GOT3 (cell line): ENCODE measurements at places on chromosomes 7 and 10.

DNA sequence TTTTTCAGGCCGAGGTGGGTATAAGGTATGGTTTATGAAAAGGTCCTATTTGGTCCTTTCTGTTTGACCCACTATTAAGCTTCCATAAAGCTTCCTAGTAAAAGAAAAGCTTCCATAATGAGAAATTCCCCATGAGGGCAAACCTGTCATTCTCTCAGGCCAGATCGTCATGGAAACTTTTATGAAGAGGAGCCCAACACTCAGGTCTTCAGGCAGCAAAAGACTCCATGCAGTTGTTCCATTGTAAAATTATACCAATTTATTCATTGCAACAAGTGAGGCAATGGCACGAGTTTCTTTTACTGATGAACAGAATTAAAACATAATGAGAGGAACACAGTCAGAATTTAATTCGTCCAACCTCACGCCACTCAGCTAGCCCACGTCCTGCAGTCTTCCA, 188.6 kb downstream of the MTERF1 start:
- DNase-seq, result no peak

DNA sequence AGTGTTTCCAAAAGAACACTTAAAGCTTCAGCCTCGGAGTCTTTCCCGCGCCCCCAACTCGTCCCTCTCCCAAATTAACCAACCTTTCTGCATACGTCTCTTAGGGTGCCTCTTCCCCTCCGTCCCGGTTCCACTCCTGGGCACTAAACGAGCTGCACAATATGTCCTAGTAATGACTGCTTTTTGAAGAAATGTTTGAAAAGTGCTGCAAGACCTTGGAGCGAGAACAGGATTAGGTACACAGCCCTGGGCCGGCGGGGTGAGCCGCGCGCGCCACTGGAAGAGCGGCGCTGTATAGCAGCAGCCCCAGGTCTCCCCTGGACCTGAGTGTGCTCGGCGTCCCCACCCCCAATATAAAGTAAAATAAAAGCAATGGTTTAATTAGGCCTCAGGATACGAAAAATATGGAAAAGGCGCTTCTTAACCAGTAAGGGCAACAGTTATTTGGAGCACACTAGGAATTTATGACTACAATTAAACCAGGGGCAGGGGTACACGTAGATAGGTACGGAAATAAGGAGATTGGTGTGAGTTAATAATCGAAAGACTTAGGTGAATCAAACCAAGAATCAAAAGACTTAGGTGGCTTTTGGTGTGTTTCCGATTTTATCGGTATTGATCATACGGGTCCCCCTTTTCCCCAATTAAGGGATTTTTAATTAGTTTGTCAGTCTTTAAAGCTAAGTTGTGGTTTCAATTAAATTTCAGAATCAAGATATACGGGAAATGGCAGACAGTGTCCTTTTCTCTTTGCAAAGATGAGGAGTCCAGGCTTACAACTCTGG, 1.9 kb downstream of the TET1 start:
- no peak for DNase-seq

- DNase-seq, result no peak
Observed at GRCh38 chr7:143733876-143734275, 23.6 kb downstream of the CTAGE6 start.

GRCh38 chr7:20988340-20988739, 201.7 kb upstream of the SP8 start:
- no peak for DNase-seq

GRCh38 chr10:64098994-64099393, 577.8 kb downstream of the REEP3 start:
- DNase-seq, result no peak

DNA sequence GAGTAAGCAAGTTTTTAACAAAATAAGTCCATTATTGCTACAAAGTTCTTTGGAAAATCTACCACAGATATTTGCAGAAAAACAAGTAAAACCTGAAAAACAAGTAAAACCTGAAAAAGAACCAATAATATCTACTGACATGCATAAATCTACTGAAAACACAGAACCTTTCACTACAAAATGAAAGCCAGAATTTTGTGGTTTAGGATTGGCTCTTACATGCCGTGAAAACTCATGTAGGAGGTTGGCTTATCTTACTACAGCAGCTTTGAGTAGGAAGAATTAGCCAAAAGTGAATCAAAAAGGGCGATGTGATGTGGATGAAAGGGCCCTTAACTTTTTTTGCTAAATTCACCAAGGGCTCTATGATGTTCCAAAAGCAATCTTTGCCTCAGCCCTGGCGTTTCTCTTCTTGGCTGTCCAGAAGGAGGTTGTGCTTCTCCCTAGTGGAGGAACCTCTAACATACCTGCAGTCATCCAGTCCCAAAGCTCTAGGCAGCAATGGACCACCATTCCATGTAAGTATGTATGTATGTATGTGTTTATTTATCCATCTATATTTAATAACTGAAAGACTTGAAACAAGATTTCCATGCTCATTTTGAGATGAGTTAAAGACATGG, 93.5 kb upstream of the ZNF804B start:
- DNase-seq, result no peak

DNA sequence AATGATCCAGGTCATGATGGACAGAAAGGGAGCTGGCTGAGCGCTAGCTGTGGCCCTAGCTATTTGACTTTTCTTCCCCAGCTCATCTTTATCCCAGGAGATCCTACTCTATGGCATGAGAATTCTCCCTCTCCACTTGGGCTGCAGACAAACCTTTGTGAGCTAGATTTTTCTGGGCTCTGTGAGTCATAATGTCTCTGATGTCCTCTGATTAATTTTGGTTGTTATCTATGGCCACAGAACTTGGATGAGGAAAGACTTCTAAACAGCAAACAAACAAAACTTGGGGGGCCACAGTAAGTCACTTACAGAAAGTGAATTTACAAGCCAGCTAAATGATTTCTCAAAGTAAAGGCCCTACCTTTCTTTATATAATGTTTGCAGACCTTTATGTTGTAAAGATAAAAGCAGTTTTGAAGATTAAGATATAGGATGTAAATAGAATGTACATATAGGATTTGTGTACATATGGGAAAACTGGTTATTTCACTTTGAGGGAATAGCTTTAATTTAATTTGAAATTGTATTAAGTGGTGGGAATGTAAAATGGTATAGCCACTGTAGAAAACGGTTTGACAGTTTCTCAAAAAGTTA, 10.4 kb downstream of the ABLIM1 start:
- no peak for DNase-seq

DNA sequence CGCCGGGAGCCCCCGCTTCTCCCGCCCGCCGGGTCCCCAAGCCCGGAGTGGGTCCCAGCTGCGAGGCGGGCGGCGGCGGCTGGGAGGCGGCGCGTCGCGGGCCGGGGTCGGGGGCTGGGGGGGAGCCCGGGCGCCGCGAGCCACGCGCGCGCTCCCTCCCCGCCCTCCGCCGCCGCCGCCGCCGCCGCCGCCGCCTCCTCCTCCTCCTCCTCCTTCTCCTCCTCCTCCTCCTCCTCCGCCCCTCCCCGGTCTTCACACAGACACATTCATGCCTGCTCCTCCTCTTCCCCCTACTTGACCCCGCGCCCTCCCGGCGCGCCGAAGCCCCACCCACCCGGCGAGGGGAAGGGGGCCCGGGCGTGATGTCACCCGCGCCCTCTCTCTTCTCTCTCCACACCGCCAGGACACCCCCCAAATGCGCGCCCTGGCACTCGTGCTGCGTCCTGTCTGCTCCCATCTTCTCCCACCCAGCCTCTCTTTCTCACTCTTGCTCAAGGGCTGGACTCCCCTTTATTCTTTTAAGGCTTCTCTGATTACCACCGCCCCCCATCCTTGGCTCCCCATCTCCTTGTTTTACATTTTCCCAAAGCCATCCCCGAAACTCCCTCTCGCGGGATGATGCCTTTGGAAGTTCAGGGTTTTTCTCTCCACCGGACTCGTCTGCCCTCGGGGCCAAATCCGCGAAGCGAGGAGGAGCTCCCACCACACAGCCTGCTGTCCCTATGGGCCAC, 967 bp upstream of the GLI3 start:
- DNase-seq, result no peak

DNA sequence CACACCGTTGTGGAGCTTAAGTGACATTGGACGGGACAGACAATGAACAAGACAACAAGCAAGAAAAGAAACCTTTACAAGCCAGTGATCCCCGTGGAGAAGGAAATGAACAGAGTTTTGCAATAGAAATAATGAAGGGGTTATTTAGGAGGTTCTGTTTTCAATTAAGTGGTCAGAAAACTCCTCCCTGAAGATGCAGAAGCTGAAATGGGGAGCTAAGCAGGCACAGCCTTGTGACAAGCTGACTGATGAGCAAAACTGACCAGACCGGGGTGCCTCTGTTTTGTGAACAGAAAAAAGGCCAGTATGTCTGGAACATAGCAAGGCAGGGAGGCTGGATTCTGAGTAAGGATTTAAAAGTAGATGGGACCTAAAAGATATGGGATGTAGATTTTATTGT, 299.8 kb upstream of the POM121L12 start:
- no peak for DNase-seq

GRCh38 chr7:92498557-92498956, 20.8 kb upstream of the ERVW-1 start:
- DNase-seq, result no peak

- no peak for DNase-seq
Observed at GRCh38 chr7:113373863-113374262, 255.5 kb upstream of the SMIM30 start.

- DNase-seq, result no peak
Observed at GRCh38 chr7:13032576-13032975, 345.1 kb downstream of the ARL4A start.

DNA sequence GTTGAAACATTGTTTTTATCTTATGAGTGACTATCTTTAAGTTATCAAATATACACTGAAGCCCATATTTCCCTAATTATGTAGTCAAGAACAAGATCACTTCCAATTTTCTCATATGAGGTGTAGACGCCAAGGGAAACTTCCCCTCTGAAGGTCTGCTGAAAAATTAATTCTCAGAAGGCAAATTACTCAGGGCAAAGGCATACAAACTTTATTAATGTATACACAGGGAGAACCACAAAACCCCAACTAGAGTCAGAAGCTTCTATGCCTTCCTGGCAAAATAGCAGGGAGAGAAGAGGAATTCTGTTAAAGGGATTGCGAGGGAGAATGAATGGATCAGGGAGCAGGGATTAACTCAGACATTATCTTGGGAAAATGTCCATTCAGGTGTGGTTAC, 83.4 kb downstream of the DOCK4 start:
- DNase-seq, result no peak

DNA sequence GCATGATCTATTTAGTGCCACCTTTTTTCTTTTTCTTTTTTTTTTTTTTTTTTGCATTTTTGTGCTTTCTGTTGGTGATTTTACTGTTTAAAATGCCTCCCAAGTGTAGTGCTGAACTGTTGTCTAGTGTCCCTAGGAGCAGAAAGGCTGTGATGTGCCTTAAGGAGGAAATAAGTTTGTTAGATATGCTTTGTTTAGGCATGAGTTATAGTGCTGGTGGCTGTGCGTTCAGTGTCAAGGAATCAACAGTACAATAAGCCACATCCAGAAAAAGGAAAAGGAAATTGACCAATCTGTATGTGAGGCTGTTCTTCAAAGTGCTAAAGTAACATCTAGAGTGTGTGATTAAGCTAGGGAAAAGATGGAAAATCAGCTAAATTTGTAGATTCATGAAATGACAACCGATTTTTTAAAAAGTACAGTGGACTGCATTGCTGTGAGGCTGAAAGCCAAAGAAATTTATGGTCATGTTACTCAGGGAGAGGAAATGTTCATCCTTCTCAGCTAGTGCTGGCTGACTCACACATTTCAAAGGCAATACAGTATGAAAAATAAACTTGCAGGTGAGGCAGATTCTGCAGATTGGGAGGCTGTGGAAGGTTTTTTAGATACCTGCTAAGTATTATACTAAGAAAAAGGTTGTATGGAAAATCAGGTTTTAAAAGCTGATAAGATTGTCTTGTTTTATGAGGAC, 122.7 kb upstream of the ADCY1 start:
- DNase-seq, result no peak

DNA sequence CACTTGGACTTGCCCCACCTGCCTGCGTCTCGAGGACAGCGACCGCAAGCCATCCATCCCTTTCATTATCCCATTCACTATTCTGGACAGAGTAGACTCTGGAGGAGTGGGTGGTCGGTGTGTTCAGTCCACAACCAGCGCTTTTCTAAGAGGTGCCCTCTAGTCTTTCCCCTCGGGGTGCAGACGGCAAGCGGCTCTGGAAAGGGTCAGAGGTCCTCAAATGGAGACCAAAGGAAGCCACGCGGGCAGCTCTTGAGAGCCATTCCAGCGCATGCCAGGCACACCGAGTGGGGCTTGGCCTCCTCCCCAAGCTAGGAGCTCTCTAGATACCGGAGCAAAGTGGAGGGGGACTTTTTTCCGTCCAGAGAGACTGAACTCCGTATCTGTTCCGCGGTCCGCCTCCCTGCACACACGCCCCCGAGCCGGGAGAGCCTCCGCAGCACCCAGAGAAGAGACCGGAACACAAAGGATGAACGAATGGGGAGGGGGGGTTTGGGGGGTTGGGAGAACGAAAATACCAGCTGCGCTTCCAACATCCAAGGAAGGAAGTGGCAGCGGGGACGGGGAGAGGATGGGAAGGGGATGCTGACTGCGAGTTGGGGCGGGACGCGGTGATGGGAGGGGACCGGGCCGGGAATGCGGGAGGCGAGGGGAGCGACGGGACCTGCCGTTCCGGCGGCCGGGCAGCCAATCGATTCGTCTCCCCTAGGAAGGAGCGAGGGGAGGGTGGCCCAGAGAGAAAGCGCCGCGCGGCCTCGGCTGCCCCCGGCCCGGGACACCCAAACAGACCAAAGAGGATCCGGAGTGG, 515 bp downstream of the GSDME start:
- no peak for DNase-seq

GRCh38 chr7:70573071-70573661, 558.8 kb upstream of the GALNT17 start:
- DNase-seq, result no peak

GRCh38 chr10:84706875-84707274, 378.5 kb downstream of the CCSER2 start:
- no peak for DNase-seq

DNA sequence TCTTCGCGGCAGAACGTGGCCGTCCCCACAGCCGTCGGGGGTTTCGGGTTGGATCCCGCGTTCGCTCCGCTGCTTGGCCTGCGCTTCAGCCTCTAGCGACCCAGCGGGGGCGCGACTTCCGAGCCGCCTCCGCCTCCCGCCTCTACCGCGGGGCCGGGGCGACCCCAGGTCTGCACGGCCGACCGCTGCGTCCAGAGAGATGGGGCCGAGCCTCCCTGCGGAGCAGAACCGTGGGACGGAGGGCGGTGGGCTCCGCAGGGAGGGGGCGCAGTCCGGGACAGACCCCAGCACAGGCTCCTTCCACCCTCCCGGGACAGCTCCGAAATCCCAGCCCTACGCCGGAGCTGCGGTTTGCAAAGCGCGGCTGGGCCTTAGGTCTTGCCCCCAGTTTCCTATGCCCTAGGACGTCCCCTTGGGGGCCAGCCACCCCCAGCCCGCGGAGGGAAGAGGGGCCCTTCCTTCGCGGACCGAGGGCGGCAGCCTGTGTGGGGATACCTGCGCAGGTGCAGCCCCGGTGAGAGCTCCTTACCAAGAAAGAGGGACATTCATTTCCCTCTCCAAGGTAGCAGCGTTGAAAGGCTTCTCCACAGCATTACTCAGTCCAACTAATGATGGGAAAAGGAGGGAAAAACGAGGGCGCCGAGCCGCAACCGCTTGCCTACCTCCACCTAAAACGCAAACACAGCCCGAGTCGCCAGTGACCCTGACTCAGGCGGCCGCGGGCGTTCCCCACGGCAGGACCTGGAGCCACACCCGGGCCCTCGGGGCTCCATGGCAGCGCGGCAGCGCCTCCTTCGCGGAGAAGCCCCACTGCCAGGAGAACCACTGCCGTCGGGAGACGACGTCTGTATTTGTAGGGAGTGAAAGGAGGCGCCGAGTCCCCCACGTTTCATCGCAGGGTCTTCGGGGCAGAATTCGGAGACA, 115.7 kb downstream of the BMS1 start:
- DNase-seq, result no peak
